CD8-positive, alpha-beta memory T cell (primary cell): ENCODE measurements at places on chromosomes 6 and 20.
A peak's percentile ranks its signal among the peaks of the same experiment; 100 is the strongest.

GRCh38 chr6:13071550-13072345 lies 256.6 kb downstream of the TBC1D7 start:
- no peak for DNase-seq

DNA sequence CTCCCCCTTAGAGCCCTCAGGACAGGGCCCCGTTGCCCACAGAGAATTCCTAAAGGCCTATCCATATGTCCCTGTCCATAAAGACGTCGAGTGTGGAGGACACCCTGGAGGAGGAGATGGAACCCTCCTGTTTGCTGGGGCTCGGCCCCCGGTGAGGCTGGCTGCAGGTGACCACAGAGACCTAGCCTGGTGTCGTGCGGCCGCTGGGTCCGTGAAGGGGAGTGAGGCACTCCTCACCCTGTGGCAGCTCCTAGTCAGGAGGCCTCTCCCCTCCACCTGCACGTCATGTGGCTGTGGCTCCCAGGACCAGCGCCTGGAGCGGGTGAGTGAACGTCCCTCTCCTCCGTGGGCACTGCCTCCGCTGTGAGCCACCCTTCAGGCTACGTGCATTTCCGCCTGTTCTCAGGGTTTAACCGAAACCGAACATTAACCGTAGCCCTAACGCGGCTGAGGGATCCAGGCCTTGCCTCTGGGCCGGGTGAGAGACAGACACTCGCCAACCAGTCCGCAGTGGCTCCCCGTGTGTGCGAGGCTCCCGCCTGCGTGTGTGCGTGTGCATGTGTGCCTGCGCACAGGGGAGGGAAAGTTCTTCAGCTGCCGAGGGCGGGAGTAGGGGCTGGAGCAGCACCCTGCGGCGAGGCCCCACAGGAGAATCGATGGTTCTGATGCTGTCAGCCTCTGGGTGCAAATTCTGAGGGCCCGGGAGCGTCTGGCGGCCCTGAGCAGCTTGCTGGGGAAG lies 5.9 kb upstream of the TCEA2 start:
- no peak for DNase-seq

DNA sequence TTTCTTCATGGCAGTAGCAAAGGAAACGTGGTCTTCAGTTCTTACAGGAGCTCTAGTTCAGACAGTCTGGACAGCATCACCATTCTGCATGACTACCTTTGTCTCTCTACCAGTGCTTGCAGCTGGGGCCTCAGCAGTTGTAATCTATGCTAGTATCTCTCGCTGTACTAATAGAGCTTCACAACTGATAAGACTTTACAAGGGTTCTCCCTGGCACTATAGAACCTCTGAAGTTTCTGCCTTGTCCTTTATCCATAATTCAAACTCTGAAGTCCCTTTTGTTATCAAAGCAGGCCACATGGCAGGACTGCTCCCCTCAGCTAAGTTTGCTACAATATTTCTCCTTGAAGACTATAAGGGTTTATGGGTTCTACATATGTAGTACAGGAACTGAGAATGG lies 842.1 kb upstream of the ADGRB3 start:
- no peak for DNase-seq

- DNase-seq, result no peak
These were observed 10.7 kb upstream of the TLDC2 start for GRCh38 chr20:36865076-36865860.

- DNase-seq, result no peak
These were observed 6.3 kb downstream of the MAPK14 start for GRCh38 chr6:36033935-36034334.

- no peak for DNase-seq
These were observed 492 bp upstream of the TBC1D7 start for GRCh38 chr6:13328875-13329183.

DNA sequence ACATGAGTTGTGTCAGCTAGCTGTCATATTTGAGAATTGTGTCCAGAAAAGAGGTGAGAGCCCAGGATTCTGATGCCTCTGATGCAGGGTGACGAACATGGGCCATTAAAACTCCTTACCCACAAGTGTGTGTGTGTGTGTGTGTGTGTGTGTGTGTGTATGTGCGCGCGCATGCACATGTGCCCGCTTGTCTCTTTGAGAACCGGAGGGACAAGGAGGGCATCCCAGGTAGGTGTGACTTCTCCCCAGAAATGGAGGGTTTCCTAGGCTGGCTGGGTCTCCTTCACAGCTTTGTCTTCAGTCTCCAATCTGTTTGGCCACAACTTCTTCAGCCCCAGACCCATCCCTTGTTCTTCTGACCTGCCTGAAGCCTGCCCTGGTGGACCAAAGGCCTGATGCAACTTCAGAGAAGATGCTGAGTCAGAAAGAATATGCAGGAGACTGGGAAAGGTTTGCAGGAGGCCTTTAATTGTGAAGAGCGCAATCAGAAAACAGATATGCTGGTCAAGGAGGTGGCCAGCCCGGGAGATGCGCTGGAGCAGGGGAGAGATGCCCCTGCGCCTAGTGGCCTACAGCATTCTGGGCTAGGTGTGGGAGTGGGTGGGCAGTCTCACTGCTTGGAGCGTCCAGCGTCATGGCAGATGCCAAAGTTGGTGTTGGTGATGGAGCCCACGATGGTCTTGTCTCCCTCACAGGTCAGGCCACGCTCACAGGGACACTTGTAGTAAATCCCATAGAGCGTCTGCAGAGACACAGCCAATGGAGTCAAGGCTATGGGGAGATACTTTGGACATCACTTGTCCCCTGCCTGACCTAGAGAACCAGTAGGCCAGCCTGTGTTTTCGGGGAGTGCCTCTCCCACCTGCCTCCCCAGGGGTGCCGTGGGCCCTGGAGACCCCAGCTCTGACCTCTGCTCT lies 2.3 kb downstream of the CLPS start:
- no peak for DNase-seq

DNA sequence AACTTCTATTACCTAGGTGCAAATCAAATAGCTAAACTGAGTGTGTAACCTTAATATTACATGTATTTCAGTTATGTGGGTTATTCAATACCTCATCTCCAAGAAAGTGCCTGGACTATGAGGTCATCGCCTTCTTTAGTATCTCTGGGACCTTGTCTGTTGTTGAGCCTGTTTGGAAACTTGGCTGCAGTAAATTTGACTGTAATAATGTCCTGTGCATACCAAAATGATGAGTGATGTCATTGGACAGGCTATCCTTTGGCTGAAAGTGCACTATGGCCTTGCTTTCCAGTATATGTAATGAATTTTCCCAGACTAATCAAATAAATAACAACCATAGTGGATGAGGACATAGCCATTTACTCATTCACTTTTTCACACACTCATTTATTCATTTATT lies 455.1 kb downstream of the ADGRB3 start:
- no peak for DNase-seq

- no peak for DNase-seq
These were observed 244.2 kb downstream of the NRN1 start for GRCh38 chr6:5762561-5762968.

GRCh38 chr6:73391675-73392074 lies 3.0 kb upstream of the DDX43 start:
- DNase-seq, result no peak

DNA sequence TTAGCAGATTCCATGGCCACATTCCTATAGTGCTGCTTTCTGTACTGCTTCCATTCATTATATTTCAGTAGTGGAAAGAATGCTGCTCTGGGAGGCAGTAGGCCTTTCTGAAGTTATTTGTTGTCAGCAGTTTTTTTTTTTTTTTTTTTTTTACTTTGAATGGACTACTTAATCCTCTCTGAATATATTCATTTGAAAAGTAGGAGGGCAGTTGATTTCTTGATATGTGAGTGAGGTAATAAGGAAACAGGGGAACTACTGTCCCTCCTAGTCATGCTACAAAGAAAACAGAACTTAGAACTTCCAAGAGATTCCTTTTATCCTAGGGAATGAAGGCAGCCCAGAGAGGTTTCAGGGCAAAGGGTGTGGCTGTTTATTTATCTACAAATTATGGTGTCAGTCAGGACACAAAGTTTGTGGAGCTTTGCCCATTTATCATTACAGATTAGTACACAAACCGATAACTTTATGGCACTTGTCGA lies 155.9 kb downstream of the JARID2 start:
- DNase-seq, result no peak

- no peak for DNase-seq
These were observed 395.3 kb downstream of the TBC1D32 start for GRCh38 chr6:120938876-120939472.

DNA sequence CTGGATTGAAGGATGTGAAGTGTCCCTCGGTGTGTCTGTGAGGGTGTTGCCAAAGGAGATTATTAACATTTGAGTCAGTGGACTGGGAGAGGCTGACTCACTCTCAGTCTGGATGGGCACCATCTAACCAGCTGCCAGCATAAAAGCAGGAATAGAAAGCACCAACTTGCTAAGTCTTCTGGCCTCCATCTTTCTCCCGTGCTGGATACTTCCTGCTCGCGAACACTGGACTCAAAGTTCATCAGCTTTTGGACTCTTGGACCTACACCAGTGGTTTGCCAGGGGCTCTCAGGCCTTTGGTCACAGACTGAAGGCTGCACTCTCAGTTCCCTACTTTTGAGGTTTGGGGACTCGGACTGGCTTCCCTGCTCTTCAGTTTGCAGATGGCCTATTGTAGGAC lies 220.3 kb upstream of the LRFN2 start:
- DNase-seq, result no peak

DNA sequence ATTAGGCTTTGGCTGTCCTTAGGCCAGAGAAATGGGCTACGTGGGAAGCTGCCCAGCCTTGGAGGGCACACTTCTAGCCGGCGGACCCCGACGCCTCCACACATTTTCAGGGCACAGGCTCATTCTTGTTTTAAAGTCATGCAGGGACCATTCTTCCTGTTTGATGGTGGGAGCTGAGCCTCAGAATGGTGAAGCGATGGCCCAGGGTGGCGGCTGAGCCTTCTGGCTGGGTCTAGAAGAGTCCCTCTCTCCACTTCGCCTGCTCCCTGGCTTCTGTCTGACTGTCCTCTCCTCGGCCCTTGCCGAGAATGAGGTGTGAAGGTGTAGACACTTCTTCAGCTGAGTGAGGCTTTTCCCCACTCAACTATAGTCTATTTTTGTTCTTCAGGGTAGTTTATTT lies 114.4 kb downstream of the SULF2 start:
- no peak for DNase-seq

GRCh38 chr6:111030008-111031007 lies 48.5 kb downstream of the RPF2 start:
- DNase-seq, result no peak

- DNase-seq, result no peak
These were observed 27.8 kb downstream of the HDDC2 start for GRCh38 chr6:125273965-125274364.

GRCh38 chr6:47245745-47246371 lies 63.8 kb downstream of the TNFRSF21 start:
- DNase-seq, result no peak

DNA sequence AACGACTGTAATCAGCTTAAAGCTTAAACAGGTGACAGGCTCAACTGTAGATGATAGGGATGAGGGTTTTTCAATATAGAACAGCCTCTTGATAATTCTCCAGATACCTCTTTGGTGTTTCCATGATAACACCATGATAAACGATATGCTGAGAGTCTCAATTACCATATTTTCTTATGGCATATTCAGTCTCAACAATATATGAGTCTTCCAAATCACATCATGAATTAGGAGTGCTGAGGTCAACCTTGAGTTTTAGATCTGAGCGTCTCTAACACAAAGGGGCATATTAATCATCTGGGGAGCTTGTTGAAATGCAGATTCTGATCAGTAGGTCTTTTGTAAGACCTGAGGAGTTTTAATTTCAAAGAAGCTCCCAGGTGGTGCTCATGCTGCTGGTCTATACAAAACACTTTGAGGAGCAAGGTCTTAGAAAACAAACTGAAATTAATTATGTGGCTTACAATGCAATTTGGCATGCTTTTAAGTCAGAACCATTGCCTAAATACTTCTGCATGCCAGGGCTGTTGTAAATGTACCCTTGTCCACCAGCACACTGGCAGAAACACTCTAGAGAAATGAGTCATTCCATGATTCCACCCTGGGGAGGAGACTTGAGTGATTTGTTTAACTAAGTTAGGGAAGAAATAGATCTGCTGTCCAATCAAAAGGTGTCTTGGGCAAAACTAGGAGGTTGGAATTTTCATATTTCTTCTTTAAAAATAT lies 49.6 kb downstream of the PTCHD4 start:
- DNase-seq, result no peak

DNA sequence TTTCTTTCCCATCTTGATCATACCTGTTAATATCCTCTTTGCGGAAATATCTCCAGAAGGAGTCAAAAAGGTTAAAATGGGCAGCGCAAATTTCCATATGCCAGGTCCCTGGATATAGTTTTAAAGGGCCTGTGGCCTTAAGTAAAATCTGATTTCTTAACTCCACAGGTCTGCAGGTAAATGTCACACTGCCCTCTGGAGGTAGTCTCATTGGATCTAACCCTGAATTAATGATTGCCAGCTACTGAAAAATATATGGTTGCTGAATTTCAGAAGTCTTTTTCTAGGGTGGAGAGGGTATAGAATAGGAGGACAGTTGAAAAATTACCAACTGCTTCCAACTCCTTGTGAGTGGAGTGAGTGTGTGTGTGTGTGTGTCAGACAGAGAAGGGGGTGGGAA lies 8.5 kb downstream of the MOXD1 start:
- no peak for DNase-seq

DNA sequence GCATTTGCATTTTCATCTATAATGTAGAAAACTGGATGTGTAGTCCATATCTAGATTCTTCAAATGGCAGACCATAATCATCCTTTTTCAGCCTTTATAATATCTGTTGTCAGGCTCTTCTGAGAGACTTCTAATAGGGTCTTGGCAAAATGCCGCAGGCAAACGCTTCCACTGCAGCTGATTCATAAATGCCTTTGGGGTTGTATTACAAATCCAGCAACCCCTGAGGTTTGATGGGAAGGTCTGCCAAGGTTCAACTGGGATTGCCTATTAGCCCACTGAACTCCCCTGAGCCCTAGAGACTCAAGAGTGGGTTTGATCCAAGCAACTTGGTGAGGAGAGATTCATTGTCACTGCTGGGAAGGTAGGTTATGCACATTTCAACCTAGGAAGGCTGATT lies 365.2 kb upstream of the POU3F2 start:
- DNase-seq, result no peak

DNA sequence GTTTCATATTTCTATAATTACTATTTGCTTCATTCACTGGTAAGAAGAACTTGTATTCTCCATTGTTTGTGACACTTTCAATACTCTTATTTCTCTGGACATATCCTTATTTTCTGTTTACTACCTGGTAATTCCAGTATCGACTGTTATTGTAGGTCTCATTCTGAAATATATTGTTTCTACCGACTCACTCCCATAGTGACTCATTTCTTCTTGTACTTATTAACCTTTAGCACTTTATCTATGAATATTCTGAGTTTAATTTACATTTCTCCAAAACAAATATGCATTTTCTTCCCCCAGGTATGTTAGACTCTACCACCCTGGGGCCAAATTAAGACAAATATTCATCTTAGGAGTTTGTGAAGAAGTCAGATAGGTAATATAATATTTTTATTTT lies 164.5 kb upstream of the BTBD3 start:
- DNase-seq, result no peak

GRCh38 chr6:13355043-13355945 lies 27.0 kb upstream of the TBC1D7 start:
- peak; percentile 28 for DNase-seq
